ENCODE measurements at places on chromosomes 3 and 15. TPM values are rescaled to one million over a fixed set of nuclear protein-coding genes. Genes with fewer than 3 reads are reported as not detected.

Gene ARL6
- total RNA-seq, result 19.1 TPM

GRCh38 chr3:4950948-4951347 is 28.3 kb upstream of the BHLHE40 start:
- no peak for DNase-seq

DNA sequence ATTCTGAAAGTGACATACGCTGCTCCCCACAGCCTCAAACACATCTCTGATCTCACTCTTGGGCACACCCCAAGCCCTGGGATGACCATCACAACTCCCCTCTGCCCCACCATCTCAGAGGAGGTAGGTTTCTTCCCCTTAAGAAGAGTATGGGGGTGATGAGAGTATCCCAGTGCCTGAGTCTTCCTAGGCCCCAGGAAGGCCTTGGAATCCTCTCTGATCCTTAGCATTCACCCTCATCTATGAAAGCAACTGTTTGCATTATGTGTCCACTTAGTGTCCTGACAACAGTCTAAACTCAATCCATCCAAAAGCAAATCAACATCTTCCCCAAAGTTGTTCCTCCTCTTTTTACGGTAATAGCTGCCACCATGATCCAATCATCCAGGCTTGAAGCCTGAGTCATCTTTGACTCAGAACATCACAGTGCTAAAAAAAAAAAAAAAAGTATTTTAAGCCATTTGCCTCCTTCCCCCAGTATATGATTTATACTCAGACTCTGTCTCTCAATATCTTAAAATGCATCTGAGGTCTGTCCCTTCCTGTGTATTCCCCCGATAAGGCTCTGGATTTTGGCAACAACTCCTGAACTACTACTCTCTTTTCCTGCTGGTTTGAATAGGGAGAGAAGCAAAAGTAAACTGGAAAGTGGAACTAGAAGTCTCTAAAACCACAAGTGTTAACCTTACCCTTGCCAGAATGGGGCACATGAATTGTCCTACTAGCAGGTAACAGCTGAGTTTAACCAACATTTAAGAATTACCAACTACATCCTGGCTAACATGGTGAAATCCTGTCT is 22.5 kb downstream of the POPDC2 start:
- DNase-seq, result peak; percentile 86

GRCh38 chr15:44661576-44661975 is 1.9 kb downstream of the SPG11 start:
- DNase-seq, result no peak

- no peak for DNase-seq
Observed at GRCh38 chr15:96171853-96172296, 158.6 kb upstream of the NR2F2 start.

GRCh38 chr3:188152660-188153436 is 1.1 kb upstream of the LPP start:
- peak; percentile 52 for DNase-seq

- DNase-seq, result no peak
Observed at GRCh38 chr3:49269443-49270155, 7.4 kb downstream of the C3orf62 start.

DNA sequence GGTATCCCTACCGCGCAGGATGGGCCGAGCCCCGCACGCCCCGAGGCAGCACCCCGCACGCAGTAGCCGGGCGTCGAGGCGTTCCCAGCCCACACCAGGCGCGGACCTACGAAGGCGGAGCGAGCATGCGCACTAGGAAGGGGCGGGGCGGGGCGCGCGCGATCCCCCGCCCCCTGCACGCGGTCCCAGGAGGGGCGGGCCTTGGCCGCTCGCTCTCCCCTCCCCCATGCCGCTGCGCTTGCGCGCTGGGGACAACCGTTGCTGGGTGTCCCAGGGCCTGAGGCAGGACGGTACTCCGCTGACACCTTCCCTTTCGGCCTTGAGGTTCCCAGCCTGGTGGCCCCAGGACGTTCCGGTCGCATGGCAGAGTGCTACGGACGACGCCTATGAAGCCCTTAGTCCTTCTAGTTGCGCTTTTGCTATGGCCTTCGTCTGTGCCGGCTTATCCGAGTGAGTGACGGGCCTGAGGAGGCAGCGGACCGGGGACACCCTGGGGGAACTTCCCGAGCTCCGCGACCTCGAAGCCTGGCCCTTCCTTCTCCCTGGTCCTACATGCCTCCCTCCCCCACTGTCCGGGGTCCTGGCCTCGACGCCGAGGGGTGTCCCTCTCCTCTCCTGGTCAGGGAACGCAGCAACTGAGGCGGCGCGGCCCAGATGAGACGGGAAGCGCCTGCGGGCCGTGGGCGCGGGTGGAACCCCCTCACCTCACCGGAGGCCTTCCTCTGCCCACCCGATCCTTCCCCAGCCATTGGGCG is at the start of gene SPESP1:
TSS of gene SPESP1 (plus strand) at position 258 of the 755 bp plus-strand sequence. CDS start at position 387, 129 bp downstream.
- no peak for DNase-seq

DNA sequence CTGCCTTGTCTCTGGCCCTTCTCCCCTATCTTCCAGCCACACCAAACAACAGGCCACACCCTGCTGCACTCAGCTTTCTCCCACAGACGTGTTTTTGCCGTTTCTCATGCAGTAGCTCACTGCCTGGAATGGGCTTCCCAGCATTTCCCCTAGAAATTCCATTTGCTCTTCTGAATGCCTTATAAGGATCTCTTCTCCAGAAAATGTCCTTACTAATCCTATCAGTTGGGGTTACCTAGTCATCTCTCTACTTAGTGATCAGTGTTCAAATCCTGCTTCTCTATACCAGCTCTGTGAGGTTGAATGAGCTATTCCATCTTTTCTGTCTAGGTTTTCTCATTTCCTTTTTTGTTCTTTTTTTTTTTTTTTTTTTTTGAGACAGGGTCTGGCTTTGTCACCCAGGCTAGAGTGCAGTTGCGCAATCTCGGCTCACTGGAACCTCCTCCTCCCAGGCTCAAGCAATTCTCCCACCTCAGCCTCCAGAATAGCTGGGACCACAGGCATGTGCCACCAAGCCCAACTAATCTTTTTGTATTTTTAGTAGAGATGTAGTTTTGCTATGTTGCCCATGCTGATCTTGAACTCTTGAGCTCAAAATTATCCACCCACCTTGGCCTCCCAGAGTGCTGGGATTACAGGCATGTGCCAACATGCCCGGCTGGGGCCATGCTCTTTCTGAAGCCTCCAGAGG is 98.2 kb upstream of the CHD2 start:
- DNase-seq, result peak; percentile 80

DNA sequence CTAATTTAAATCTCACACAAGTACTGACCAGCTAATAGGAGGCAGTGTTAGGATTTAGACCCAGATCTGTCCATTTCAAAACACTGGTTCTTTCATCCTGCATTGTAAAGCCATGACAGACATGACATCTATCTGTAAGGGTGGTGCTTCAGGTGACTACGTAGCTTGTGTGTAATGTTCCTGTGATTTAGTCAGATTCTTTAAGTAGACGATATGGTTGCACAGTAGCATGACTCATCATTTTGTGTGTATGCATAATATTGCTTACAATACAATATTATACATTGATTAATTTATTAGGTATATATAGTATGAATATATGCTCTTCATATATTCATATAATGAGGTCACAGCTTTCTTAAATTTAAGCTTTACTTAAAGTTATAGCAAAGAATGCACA is 628.5 kb downstream of the GRM7 start:
- DNase-seq, result no peak

Gene FANCD2OS
- not detected for total RNA-seq

DNA sequence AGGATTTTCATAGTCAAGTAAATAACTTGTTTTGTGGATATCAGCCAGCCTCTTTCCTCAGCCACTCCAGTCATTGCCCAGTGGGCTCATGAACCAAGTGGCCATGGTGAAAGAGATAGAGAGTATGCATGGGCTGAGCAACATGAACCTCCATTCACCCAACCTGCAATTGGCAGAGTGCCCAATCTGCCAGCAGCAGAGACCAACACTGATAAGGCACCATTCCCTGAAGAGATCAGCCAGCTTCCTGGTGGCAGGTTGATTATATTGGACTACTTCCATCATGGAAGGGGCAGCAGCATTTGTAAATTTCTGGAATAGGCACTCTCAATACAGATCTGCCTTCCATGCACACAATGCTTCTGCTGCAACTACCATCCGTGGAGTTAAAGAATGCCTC is 10.3 kb upstream of the MCF2L2 start:
- DNase-seq, result no peak

GRCh38 chr3:2851835-2852234 is 258.3 kb downstream of the IL5RA start:
- no peak for DNase-seq

DNA sequence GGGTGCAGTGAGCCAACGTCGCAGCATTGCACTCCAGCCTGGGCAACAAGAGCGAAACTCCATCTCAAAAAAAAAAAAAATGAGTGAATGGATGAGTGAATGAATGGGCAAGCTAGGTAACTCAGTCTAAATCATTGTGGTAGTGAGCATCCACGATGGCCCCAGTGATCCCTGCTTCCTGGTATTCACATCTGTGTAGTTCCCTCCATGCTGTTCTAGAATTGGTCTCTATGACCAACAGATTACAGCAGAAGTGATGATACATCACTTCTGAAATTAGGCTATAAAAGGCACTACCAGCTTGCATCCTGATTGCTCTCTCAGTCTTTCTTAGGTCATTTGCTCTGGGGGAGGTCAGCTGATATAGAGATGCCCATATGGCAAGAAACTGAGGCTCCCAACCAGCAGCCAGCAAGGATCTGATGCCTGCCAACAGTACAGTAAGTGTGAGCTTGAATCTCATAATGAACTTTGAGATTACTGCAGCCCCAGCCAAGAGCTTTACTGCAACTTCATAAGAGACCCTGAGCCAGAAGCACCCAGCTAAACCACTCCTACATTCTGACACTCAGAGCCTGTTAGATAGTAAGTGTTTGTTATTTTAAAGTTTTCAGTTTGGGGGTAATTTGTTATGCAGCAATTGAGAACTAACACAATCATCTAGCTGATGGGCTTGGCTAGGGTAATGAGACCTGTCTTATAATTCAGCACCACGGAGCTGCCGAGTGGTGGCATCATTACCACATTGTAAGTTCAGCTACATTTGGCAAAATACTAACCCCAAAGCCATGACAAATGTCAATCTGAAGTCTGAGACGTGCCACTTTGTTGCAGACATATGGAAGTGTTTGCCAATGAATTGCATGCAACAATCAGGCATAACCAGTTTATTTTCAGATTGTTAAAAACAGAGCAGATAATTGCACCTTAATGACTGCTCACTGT is 53.0 kb downstream of the KLHL6 start:
- no peak for DNase-seq
